ENCODE measurements at places on chromosomes 4 and X. TPM values are rescaled to one million over a fixed set of nuclear protein-coding genes. Genes with fewer than 3 reads are reported as not detected.

DNA sequence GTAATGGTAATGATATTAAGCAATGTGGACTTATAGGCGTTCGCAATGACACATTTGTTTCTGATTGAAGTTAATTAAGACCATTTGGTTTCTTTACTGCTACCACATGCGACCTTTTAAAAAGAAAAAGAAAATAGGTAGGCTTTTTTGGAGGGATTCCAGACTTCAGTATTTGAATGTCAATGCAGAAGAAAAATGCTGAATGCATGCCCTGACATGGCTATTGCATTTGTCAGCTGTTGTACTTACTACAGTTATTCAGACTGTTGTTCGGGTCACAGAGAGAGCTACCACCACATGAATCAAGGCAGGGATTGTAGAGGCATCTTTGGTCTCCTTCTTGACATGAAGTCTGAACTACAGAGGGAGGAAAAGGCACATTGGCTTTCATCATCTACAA is 163.7 kb downstream of the CORIN start:
- H3K27ac ChIP-seq: no peak overlapping the region
- no peak for DNase-seq
- H3K27me3 ChIP-seq: peaks cover 31% of the 10 kb centered on the region
- no peak overlapping the region for H3K4me3 ChIP-seq
- H3K36me3 ChIP-seq: no peaks in the 10 kb centered on the region
- peaks cover 6% of the 10 kb centered on the region for H3K4me1 ChIP-seq

- no peak overlapping the region for H3K27ac ChIP-seq
- no peak for DNase-seq
- H3K4me3 ChIP-seq: no peak overlapping the region
- H3K4me1 ChIP-seq: no peaks in the 10 kb centered on the region
These were observed 75.0 kb downstream of the EVC start for GRCh38 chr4:5785806-5786680.

GRCh38 chrX:52979568-52979967 is 21.2 kb upstream of the FAM156A start:
- H3K36me3 ChIP-seq: no peaks in the 10 kb centered on the region
- DNase-seq: no peak
- peaks cover 50% of the 10 kb centered on the region for H3K4me1 ChIP-seq
- H3K4me3 ChIP-seq: no peak overlapping the region

GRCh38 chr4:88793475-88793874 is 95.8 kb upstream of the NAP1L5 start:
- H3K4me3 ChIP-seq: no peak overlapping the region
- no peaks in the 10 kb centered on the region for H3K27me3 ChIP-seq
- H3K36me3 ChIP-seq: peaks cover 7% of the 10 kb centered on the region
- peaks cover 25% of the 10 kb centered on the region for H3K4me1 ChIP-seq
- DNase-seq: no peak

DNA sequence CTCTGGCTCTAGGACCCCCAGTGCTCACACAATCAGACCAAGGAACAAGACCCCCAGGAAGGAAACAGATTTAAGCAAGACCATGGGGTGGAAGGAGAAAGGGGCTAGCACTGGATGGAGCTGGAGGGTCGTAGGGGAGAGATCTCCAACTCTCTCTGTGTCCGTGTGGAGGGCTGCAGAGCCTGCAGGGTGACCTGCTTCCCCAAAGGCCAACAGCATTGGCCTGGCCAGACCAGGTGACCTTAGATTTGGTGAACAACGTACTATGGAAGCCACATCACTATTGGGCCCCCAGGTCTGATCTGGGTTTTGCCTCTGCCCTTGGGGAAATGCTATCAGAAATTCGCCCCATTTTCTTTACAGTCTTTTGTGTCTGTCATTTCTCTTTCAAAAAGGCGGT is 26.0 kb downstream of the NLGN3 start:
- H3K4me3 ChIP-seq: no peak overlapping the region
- no peaks in the 10 kb centered on the region for H3K27me3 ChIP-seq
- no peaks in the 10 kb centered on the region for H3K4me1 ChIP-seq
- no peak overlapping the region for H3K27ac ChIP-seq

GRCh38 chr4:21827575-21827974 is 121.0 kb downstream of the KCNIP4 start:
- DNase-seq: no peak
- H3K27ac ChIP-seq: no peak overlapping the region
- peaks cover 5% of the 10 kb centered on the region for H3K36me3 ChIP-seq
- no peak overlapping the region for H3K4me3 ChIP-seq

DNA sequence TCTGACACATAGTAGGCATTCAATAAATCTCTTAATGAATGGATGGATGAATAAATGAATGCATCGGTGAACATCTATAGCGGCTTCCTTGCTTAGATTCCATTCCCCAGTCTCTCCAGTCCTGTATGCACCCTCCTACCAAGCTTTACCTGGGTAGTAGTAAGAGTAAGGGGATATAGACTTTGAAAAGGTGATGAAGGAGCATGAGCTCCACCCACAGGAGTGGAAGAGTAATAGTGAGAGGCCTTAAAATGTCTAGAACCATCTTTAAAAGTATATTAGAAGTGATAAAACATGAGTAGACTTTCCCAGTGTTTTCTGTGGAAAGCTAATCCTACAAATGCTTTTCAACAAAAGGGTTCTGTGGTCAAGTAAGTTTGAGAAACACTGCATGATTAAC is 35.5 kb upstream of the GPC3 start:
- no peaks in the 10 kb centered on the region for H3K36me3 ChIP-seq
- no peaks in the 10 kb centered on the region for H3K4me1 ChIP-seq
- no peak for DNase-seq
- H3K4me3 ChIP-seq: no peak overlapping the region
- H3K27me3 ChIP-seq: peaks cover 3% of the 10 kb centered on the region
- no peak overlapping the region for H3K27ac ChIP-seq

- no peak overlapping the region for H3K4me3 ChIP-seq
- H3K27ac ChIP-seq: no peak overlapping the region
- peaks cover 4% of the 10 kb centered on the region for H3K27me3 ChIP-seq
- H3K36me3 ChIP-seq: no peaks in the 10 kb centered on the region
These were observed 41.9 kb downstream of the RWDD4 start for GRCh38 chr4:183617075-183617474.

- DNase-seq: no peak
- no peaks in the 10 kb centered on the region for H3K36me3 ChIP-seq
- H3K4me3 ChIP-seq: no peak overlapping the region
- H3K4me1 ChIP-seq: no peaks in the 10 kb centered on the region
These were observed 2201.2 kb downstream of the ARAP2 start for GRCh38 chr4:34043131-34043530.

GRCh38 chrX:136588036-136588435 is 56.0 kb downstream of the VGLL1 start:
- H3K4me1 ChIP-seq: no peaks in the 10 kb centered on the region
- no peak for DNase-seq
- H3K4me3 ChIP-seq: no peak overlapping the region

DNA sequence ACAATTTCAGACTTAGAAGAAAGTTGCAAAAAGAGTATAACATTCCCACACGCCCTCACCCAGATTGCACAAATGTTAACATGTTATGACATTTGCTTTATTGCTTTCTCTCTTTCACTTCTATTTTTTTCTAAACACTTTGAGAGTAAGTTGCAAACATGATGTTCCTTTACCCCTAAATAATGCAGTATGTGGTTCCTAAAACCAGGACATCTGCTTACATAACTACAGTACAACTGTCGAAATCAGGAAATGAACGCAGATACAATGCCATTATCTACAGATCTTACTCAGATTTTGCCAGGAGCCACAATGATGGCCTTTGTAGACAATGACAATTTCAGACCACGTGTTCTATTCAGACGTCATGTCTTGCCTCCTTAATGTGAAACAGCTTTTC is 22.4 kb downstream of the SH3TC1 start:
- H3K27me3 ChIP-seq: no peaks in the 10 kb centered on the region
- H3K4me3 ChIP-seq: no peak overlapping the region
- peaks cover 10% of the 10 kb centered on the region for H3K4me1 ChIP-seq

GRCh38 chr4:124060261-124060918 is 652.1 kb downstream of the ANKRD50 start:
- peaks cover 20% of the 10 kb centered on the region for H3K4me1 ChIP-seq
- H3K36me3 ChIP-seq: no peaks in the 10 kb centered on the region
- peak overlapping the region; percentile 1 for H3K4me3 ChIP-seq
- no peak for DNase-seq

Gene TCP11X2
- not detected for total RNA-seq

Gene GAGE13
- total RNA-seq: not detected

Gene PPBP
- not detected for total RNA-seq
